Stimulated activated CD8-positive, alpha-beta memory T cell treated with anti-CD3 and anti-CD28 coated beads, Interleukin-15, amount 100 ng/mL, for 24 hours (primary cell): ENCODE measurements at places on chromosomes 2 and 18.
A peak's percentile ranks its signal among the peaks of the same experiment; 100 is the strongest.

DNA sequence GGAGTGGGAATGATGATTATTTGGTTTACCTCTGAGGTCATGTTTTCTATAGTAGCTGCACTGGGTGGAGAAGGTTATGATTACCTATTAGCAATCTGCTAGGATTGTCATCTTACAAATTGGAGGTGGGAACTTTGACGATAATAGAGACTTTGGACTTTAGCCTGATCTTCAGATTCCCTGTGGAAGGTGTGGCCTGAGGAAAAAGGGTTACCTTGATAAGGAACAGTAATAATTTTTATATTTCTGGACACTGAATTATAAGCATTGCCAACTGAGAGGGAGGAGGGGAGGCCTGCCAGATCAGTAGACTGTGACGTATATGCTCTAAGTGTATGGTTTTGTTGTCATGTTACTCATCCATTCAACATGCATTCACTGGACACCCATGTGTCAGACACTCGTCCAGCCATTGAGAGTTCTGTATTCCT lies 183.4 kb upstream of the FOSL2 start:
- no peak for DNase-seq

DNA sequence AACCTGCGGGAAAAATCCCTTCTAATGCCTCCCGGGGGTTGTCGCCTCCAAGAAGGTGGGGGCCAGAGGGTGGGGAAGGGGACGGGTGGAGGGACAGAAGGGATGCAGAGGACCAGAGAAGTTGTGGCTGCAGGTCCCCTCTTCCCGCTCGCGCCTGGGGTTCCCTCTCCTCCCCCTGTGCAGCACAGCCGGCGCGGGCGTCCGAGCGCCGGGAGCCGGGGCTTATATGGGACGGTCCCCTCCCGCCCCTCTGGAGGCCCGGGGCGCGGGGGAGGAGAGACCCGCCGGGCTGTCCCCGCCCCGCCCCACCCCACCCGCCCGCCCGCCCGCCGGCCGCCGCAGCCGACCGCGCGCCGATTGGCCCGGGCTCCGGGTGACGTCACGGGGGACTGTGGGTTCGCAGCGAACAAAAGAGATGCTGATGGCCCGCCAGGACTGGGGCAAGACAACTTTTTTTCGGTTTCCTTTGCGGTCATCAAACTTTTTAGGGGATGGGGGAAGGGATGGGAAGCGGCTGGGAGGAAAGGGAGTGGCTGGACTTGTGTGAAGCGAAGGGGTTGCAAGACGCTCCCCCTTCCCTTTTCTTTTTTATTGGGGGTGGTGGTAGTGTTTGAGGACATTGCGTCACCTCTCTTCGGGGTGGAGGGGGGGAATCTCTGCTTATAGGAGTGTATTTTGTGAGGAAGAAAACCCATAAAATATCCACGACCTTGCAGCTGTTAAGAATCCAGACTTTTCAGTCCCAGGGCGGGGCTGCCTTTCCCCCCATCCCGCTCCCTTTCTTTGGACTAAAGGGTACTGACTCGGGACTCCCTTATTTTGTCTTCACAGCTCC lies at the start of gene FN1:
TSS of gene FN1 (minus strand) at position 199 of the 835 bp plus-strand sequence. CDS start 266 bp downstream, outside the sequence.
- peak; percentile 24 for DNase-seq

- no peak for DNase-seq
Measured at GRCh38 chr2:95034221-95034620, 8.7 kb downstream of the MAL start.

- DNase-seq = no peak
Measured at GRCh38 chr2:152050915-152051314, 47.9 kb downstream of the CACNB4 start.

GRCh38 chr18:11767935-11768334 lies 78.9 kb downstream of the GNAL start:
- no peak for DNase-seq

DNA sequence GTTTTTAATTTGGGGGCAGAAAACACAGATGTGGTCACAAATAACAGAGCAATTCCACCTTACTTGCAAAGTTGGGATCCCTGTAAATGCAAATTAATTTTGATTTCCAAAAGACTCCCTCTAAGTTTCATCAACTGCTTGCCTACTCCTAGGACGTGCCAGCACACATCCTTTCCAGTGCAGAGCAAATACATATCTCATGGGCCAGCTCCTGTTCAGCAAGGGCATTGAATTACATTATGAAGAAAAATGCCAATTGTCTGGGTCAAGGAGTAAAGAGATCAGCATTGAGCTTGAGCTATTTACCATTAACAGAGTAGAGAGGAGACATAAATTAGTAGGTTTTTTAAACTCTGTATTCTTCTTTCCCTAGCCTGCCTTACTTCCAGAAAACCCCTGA lies 18.8 kb downstream of the PID1 start:
- no peak for DNase-seq
